ENCODE measurements at places on chromosomes 5 and 9. TPM values are rescaled to one million over a fixed set of nuclear protein-coding genes. Genes with fewer than 3 reads are reported as not detected.

DNA sequence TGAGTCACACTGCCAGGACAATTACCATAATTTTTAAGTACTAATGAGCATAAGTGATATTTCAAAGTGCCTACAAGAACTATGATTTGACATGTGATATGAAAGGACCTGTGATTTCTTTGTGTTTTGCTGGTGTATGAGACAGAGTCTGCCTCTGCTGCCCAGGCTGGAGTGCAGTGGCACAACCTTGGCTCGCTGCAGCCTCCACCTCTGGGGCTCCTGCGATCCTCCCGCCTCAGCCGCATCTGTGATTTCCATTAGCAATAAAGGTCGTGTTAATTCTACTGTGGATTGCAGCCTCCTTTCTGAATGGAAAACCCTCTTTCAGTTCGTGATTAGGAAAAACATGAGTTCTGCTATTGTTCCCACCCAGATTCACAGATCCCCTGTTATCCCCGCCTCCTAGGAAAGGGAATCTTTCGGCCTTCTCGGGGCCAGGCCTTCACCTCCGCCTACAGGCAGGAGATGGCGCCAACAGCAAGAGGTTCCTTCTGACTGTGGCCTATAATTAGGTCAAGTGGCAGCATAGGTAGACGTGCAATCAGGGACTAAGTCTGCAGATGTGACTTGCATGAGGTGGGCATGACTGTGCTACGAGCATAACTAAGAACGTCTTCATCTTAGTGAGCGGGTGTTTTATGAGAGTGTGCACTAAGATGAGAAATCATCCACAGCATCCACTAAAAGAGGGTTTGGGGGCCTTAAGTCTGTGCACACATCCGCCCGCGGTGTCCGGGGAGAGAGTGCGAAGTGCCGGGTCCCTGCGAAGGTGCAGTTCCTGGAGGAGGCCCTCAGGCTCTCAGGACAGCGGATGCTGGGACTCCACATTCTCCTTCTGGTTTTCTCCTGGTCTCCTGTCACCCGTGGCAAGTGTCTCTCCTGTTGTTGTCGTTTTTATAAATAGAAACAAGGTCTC lies 23.1 kb downstream of the TRIM7 start:
- peak overlapping the region; percentile 91 for H3K4me3 ChIP-seq
- H3K4me1 ChIP-seq: peaks cover 6% of the 10 kb centered on the region
- peak overlapping the region; percentile 57 for H3K27ac ChIP-seq
- H3K27me3 ChIP-seq: no peaks in the 10 kb centered on the region
- no peaks in the 10 kb centered on the region for H3K36me3 ChIP-seq

DNA sequence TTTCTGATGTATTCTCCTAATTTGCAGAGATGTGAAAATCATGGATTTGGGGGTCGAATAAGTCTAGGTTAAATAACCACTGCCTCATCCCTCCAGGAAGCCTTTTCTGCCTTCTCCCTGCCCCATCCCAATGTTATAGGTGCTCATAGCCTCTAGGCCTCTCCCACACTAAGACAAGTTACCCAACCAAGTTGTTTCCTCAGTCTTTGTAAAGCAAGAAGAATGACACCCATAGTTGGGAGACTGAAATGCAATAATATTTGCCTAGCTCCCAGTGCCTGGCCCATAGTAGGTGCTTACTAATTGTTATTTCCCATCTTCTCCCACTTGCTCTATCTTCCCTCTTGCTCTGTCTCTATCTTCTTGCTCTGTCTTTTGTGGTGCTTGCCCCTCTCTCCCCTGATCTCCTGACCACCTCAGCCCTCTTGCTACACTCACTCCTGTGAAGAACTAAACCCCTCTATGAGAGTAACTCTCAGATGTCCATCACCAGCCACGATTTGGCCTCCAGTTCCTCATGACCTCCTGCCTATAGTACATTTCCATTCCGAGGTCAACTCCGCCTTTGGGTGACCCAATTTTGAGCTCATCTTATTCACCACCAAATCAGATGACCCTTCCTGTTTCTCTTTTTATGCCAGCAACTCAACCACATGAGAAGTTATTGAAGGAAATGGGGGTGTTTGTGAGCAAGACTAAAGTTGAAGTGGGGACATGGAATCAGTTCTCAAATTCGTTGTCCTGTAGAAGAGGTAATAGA lies 7.0 kb downstream of the AFAP1L1 start:
- H3K4me3 ChIP-seq: no peak overlapping the region
- H3K36me3 ChIP-seq: no peaks in the 10 kb centered on the region
- H3K4me1 ChIP-seq: no peaks in the 10 kb centered on the region

- DNase-seq: no peak
- no peak overlapping the region for H3K27ac ChIP-seq
- no peak overlapping the region for H3K4me3 ChIP-seq
- no peaks in the 10 kb centered on the region for H3K36me3 ChIP-seq
- H3K4me1 ChIP-seq: peaks cover 8% of the 10 kb centered on the region
- no peaks in the 10 kb centered on the region for H3K27me3 ChIP-seq
Measured at GRCh38 chr5:67173959-67174358, 22.6 kb downstream of the CD180 start.

- H3K27me3 ChIP-seq: peaks cover 70% of the 10 kb centered on the region
- no peaks in the 10 kb centered on the region for H3K4me1 ChIP-seq
- H3K27ac ChIP-seq: no peak overlapping the region
- no peak overlapping the region for H3K4me3 ChIP-seq
Measured at GRCh38 chr9:127358023-127358535, 38.9 kb upstream of the SLC2A8 start.

GRCh38 chr9:88796947-88797346 lies 194.3 kb upstream of the S1PR3 start:
- H3K27me3 ChIP-seq: peaks cover 14% of the 10 kb centered on the region
- no peak for DNase-seq
- H3K27ac ChIP-seq: no peak overlapping the region
- peaks cover 12% of the 10 kb centered on the region for H3K4me1 ChIP-seq

Gene DDX4
- polyA plus RNA-seq: not detected

GRCh38 chr5:107519900-107520354 lies 150.8 kb downstream of the EFNA5 start:
- H3K36me3 ChIP-seq: no peaks in the 10 kb centered on the region
- H3K4me3 ChIP-seq: no peak overlapping the region
- peaks cover 7% of the 10 kb centered on the region for H3K4me1 ChIP-seq
- no peak for DNase-seq
- peaks cover 6% of the 10 kb centered on the region for H3K27me3 ChIP-seq

DNA sequence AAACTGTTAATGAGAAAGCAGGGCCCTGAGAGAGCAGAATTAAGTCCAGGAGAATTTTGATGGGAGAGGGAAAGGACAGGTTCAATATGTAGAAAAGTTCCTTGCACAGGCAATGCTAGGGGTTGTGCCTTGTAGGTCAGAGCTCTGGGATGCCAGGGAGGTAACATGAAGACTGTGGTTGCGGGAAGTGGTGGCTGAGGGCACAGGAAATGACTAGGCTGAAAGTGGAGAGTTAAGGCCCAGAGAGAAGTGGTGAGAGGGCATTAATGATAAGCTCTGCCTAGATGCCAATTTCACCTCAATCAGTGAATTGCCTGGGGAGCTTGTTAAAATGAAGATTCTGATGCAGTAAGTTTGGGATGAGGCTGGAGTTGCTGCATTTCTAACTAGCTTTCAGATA lies 31.5 kb upstream of the PPP3R2 start:
- no peak for DNase-seq
- no peaks in the 10 kb centered on the region for H3K36me3 ChIP-seq
- peaks cover 5% of the 10 kb centered on the region for H3K4me1 ChIP-seq
- no peak overlapping the region for H3K4me3 ChIP-seq
- H3K27me3 ChIP-seq: no peaks in the 10 kb centered on the region

Measured in naive thymus-derived CD8-positive, alpha-beta T cell (primary cell).